ENCODE measurements at places on chromosomes 13 and 19. TPM values are rescaled to one million over a fixed set of nuclear protein-coding genes. Genes with fewer than 3 reads are reported as not detected.

DNA sequence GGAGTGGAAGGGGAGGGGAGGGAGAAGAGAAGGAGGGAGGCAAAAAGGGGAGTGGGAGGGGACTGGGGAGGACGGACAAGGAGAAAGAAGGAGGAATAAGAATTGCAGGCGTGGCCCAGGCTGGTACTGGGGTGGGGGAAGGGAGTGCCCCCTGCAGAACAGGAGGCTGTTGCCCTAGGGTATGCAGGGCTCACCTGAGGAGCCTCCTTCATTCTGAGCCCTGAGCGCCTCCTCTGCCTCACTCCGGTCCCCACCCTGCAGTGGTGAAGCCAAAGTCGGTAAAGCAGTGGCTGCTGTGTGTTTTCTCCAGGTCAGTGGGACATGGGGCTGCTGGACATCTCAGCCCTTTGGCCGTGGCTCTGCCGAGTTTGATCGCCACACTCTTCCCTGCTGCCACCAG is 9.1 kb upstream of the CDC16 start:
- no peak for DNase-seq

- DNase-seq, result no peak
These were observed 405.8 kb downstream of the SPRY2 start for GRCh38 chr13:79935121-79935520.

DNA sequence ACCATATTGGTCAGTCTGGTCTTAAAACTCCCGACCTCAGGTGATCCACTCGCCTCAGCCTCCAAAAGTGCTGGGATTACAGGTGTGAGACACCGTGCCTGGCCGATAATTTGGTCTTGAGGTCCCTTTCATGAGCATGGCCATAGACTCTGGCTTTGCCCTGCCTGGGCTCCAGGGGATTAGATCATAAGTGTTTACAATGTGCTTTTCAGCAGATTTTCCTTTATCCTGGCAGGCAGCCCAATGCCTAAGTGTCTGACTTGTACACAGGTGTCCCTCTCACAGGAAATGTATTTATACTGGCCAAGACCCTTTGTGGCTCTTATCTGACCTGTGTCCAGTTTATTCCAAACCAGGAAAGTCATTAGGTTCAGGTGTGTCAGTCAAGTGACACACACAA is 15.9 kb downstream of the BCAM start:
- no peak for DNase-seq

DNA sequence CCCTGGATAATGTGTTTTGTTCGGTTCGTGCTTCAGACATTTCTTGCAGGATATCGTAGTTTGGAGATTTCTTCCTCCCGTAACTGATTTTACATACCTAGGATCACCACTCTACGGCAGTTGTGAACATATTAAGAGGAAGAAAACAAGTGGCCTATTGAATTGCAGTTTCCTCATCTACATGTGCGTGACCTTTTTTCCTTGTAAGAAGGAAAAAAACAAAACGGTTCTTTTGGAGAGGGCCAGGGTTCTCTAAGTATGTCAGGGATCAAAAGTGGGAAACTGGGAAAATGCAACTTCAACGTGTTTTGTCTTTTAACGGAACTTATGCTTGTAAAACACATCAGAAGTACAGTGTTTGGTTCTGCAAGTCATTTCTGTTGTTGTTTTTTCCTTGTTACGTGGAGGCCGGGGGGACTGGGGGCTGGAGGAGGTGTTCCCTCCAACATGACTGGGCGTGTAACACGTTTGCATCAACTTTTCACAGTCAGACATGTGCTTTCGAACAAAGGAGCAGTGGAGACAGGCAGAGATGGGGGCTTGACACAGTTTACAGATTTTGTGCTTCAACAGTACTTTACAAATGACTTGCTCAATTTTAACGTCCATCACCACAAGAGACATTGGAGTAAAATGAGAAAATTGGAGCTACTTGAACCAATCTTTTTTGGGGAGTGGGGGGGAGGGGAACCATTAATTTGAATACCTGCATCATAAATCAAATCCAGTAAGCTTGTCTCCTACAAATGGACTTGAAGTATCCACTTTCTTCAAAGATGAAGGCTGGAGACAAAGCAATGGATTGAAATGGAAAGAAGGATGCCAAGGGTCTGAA is 3.8 kb downstream of the ZC3H4 start:
- no peak for DNase-seq

TGFBR3L gene
- total RNA-seq, result not detected

DNA sequence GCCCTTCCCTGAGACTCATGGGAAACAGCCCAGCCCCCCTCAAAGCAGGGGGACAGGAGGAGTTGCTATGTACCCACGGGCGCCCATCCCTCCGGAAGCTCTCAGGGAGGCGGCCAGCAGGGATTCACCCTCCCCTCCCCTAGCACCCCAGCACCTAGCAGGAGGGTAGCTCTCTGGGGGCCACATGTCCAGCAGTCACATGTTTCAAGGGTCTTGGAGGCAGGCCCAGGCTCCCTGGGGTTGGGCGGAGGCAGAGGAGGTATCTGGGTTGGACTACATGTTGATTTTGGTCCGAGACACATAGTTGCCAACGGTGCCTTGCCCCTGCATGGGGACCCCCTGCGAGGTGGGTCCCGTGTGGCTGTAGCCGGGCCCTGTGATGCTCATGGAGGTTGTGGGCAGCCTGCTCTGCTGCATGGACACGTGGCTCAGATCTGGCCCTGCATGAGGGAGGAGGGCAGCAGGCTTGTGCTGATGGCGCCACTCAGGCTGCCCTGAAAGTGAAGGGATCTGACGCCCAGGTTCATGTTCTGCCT is 7.0 kb upstream of the RNF6 start:
- no peak for DNase-seq

- no peak for DNase-seq
These were observed 138.0 kb downstream of the TNFSF13B start for GRCh38 chr13:108407495-108407894.

GRCh38 chr13:107767119-107767518 is 448.2 kb downstream of the LIG4 start:
- no peak for DNase-seq

DNA sequence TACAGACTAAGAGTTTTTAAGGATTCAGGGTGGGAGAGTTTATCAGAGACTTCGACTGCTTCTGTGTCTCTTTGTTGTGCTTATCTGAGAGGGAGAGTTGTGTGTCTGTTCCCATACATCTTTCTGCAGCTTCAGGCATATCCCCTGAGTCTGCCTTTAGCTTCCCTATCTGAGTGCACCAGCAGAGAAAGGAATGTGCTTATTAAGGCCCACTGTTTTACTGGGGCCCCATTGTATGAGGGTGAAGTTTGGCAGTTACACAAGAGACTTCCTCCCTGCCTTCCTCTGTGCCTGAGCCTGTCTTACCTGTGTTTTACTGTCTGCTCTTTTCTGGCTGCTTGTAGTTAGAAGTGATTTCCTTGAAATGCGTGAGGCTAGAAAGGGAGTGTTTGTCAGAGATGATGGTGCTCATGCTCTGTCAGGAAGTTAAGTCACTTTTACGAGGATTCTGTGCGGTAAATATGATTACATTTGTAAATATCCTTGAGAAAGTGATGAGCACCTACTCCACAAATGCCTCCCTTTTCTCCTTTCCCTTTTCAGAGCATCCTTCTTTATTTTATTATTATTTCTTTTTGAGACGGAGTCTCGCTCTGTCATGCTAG is 1228.9 kb upstream of the MIR17HG start:
- no peak for DNase-seq

Measured in prostate gland (tissue), 2 donors.